Aorta (tissue), 5 donors: ENCODE measurements at places on chromosomes 4 and X.
A peak's percentile ranks its signal among the peaks of the same experiment; 100 is the strongest.

- DNase-seq, result no peak
Measured at GRCh38 chr4:28211676-28212470, 1351.2 kb downstream of the STIM2 start.

DNA sequence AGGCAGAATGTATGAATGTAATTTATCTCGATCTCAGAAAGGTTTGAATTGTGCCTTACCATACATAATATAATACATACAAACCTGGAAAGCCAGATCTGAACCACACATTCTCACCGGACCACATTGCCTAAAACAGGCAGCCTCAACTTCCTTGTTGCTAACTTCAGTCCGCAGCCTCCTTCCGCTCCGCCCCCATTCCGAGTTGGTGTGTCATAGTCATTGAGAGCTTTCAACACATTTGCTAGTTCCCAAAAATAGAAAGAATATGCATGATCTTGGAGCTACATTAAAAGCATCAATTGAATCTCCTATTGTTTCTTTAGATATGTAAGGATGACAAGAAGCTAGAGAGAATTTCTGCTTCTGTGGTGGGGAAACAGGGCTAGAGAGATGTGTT lies 127.2 kb downstream of the ARHGEF9 start:
- peak; percentile 93 for DNase-seq

DNA sequence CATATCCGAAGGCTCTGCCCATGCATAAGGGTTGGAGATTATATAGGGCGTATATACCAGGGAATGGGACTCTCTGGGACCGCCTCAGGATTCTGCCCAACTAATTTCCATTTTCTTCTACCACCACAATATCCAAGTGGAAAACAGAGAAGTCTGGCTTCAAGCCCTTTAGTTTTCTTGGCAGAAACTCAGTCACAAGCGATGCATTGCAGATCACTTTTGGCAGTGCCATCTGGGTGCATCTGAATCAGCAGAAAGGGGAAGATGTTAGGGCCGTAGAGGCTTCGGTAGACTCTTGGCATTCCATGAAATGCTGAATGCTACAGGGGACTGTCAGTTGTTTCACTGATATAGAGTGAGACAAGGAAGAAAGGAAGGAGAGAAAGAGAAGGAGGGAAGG lies 94.1 kb upstream of the FAM9B start:
- no peak for DNase-seq

DNA sequence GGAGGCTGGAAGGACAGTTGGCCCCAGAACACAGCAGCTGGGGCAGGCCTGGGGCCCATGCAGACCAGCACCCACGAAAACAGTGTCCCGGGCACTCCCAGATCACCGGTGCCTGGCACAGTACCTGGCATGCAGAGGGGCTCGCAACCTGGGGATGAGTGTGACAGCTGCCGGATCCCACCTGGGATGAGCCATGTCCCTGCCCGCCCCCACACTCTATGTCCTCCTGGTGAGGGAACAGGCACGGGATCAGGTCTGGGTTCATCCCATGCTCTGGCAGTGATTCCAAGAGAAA lies 22.8 kb upstream of the PPP2R2C start:
- DNase-seq, result no peak

- no peak for DNase-seq
Measured at GRCh38 chr4:44351069-44351468, 97.5 kb downstream of the KCTD8 start.

GRCh38 chr4:160414496-160414895 lies 1311.6 kb downstream of the RAPGEF2 start:
- no peak for DNase-seq

DNA sequence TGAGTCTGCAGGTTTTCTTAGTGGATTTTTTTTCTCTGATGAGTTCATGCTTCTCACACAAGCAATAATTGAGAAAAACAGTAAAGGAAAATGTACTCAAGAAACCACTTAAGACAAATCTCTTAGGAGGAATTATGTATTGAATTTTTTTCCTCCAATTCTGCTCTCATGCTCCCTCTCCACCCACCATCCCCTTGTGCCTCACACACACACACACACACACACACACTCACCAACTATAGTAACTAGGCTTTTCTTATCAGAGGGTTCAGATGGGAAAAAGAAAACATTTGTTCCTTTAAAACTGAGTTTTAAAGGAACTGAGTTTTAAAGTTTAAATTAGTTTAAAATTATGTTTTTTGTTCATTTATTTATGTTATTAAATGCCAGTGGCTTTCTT lies 47.0 kb upstream of the ANXA10 start:
- DNase-seq, result no peak

- no peak for DNase-seq
Measured at GRCh38 chr4:185171373-185172071, 28.5 kb downstream of the SLC25A4 start.

DNA sequence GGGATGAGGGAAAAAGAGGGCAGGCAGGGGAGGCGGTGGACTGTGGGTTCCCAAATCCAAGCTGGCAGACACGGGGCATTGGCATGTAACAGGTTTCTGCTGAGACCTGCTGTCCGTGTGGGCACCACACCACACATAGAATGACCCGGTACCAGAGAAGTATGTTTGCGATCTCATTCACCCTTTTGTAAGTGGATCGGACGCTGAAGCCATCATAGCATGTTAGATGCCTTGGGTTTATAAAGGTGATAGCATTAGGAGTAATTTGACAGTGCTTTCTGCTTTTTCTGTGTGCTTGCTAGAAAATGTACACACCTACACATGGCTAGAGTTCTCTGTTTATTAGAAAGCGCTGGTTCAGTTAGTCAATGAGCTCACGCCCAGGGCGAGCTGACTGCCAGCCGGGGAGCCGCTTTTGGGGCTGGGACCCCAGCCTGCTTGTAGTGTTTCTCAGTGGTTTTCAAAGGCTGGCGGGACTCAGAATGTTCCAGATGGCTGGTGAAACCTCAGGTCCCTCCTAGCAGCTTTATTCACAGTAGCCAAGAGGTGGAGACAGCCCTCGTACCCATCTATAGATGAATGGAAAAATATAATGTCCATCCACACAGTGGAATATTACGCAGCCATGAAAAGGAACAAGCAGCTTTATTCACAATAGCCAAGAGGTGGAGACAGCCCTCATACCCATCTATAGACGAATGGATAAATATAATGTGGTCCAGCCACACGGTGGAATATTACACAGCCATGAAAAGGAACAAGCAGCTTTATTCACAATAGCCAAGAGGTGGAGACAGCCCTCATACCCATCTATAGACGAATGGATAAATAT lies 579 bp downstream of the IL3RA start:
- no peak for DNase-seq

- no peak for DNase-seq
Measured at GRCh38 chr4:23504083-23504482, 385.8 kb downstream of the PPARGC1A start.

DNA sequence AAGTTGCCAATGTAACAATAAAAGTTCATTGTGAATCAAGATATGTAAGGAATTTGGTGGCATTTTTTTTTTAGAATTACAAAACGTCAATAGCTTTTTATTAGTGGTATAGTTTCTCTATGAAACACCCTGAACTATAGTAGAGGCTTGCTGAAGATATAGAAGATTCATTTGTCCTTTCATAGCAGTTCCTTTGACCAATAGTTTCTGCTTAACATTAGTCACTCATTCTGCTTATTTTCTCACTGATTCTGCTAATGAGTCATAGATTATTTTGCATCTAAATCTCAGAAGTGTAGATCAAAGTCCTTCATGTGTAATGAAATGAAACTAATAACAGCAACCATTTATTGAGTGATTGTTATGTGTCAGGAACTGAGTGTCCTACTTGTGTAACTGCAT lies 205.0 kb upstream of the TET2 start:
- DNase-seq, result no peak

- no peak for DNase-seq
Measured at GRCh38 chr4:129246145-129246544, 150.2 kb downstream of the C4orf33 start.

- DNase-seq, result no peak
Measured at GRCh38 chr4:43316813-43317212, 424.3 kb downstream of the GRXCR1 start.

GRCh38 chr4:156638925-156639605 lies 332.5 kb downstream of the PDGFC start:
- peak; percentile 38 for DNase-seq

GRCh38 chr4:90120037-90120436 lies 7.2 kb upstream of the CCSER1 start:
- no peak for DNase-seq

DNA sequence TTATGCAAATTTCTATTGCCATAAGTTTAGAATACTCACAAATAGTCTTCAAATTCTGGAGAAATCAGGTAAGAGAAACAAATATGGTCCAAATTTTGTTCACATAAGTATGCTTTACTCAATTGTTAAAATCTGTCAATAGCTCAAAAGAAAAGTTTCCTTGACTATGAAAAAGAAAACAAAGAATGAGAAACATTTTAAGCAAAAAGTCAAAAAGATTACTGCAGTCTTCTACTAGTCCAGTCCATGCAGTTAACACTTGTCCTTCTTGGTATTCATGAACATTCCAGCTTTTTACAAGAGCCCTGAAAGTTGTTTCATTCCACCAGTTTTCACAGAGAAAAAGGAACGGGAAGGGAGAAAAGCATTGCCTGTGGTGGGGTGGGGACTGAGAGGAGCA lies 54.7 kb upstream of the ZXDA start:
- no peak for DNase-seq

DNA sequence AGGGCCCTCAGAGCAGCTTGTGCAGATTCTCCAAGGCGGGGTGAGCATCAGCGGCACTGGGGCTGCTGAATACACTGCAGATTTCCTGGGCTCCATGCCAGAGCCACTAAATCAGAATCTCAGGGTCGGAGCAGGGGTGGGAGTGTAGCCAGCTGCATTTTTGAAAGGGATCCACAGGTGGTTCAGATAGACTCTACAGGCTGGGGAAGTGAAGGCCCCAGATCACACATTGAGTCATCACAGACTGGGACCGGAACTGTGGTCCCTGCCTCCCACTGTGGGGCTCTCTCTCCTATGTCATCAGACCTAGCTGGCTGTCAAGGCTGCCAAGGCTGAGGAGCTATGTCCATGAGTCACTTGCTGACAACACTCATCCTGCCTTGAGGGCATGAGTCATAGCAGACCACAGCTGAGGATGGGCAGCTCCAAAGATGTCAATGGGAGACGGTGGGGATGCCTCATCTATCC lies 162.3 kb upstream of the MAMLD1 start:
- peak; percentile 81 for DNase-seq

DNA sequence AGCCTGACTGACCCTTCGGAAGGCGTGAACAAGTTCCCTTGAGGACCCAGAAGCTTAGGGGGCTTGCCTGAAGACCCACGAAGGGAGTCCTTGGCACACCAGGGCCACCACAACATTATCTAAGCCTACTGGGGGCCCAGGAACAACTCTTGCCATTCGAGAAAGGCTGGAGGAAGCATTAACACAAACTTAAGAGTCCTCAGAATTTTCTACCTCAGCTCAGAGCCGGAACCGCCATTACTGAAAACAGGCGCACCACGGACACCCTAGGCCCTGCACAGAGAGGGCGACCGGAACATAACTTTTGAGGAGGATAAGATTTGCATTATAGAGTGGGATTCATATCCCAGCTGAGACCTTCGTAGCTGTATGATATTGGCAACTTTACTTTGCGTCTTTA lies 229.1 kb downstream of the ADAM29 start:
- peak; percentile 64 for DNase-seq

DNA sequence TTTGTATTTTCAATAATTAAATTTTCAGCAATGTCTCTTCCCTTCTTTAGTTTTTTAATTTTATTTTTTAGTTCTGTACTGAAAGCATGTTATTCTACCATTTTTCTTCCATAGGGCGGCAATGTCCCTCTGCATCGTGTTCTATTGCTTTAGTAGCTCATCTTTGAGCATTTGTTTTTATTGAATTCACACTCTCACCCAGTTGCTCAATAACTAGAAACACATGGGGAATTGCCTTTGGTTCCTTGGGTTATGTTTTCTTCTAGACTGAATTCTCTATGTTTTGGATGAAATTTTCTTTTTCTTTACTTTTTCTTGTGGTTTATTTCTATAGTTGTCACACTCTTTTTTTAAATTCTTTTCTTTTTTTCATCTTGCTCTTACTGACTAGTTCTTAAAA lies 233.8 kb upstream of the LDB2 start:
- DNase-seq, result no peak

- DNase-seq, result no peak
Measured at GRCh38 chrX:25721564-25721963, 416.6 kb upstream of the MAGEB18 start.

DNA sequence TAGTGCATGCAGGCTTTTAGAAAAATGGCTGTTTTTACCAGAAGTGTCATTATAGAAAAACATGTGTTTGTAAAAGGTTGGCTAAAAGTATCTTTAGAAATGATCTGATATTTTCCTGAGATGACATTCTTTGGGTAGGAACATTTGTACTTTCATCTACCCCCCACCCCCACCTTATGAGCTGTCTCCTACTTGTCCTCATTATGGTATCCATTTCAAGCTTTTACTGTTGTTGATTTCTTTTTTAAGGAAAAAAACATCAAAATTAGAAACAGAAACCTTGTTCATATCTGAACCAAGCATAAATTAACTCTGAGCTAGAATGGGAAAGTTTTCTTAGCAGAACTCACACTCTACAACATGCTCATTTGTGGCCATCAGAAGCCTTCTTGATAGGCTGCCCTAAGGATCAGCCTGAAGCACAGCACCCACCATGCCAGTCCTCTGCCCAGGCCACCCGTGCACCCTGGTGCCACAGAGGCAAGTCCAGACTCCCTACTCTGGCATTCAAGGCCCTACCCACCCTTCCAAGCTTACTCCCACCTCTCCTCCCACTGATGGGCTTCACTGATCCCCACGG lies 49.4 kb downstream of the NSG1 start:
- DNase-seq, result no peak

- no peak for DNase-seq
Measured at GRCh38 chr4:1675136-1675801, 8.8 kb downstream of the FAM53A start.

DNA sequence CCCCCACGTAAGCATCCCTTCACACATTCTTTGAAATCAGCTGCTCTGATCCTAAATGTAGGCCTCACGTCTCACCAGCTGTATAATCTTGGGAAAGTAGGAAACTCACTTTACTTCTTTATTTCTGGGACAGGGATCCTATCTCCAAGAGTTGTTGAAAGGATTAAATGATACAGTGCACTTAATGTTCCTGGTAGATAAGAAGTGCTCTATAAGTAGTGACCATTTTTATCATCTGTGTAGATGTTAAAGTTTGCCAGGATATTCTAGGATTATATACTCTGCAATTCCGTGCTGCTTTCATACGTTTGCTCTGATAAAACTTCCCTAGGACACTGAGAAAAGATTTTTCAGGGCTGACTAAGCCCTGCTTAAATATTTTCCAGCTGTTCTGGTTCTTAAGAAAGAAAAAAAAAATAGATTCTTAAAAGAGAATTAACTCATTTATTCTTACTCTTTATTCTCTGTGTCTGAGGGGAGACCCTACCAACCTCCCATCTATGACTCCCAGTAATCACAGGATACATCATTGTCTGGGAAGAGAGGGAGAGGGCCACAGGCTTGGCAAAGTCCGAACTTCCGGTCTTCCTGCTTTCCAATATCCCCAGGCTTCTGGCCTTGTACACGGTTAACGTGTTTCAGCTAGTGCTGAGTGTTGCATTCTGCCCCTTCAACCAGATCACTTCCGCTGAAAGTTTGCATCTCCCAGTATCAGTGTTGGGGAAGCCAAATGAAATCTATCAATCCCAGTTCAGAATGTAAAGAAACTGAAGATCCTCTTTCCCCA lies 269.2 kb downstream of the TRIML1 start:
- DNase-seq, result no peak

GRCh38 chr4:53068755-53069330 lies 206.7 kb downstream of the RASL11B start:
- no peak for DNase-seq
